ENCODE measurements at places on chromosomes 7 and 10.

GRCh38 chr7:77529279-77529678, 7.8 kb upstream of the PTPN12 start:
- DNase-seq = peak; percentile 23

DNA sequence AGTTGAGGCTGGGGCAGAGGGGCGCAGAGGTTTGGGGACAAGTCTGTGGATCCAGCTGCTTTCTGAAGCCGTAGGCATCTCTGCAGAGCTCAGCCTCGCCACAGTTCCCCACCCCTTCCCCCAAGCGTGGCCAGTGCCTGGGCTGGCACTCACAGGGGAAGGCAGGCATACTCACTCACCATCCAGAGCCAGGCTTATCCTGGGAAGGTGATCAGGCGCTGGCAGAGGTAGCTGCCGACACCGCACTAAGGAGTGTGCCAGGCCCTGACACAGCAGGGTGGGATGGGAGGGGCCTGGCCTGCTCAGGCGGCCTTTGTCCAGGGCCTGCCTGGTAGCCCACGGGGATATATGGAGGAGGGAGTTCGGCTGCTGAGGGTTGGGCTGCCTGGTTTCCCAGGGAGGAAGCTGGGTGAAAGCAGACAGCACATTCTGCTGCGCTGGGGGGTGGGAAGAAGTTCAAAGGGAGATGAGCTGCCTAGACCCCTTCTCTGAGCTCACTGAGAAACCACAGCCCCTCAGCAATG, 15.9 kb downstream of the VSIR start:
- DNase-seq = peak; percentile 67

GRCh38 chr10:112246-112645, 23.0 kb upstream of the ZMYND11 start:
- no peak for DNase-seq

DNA sequence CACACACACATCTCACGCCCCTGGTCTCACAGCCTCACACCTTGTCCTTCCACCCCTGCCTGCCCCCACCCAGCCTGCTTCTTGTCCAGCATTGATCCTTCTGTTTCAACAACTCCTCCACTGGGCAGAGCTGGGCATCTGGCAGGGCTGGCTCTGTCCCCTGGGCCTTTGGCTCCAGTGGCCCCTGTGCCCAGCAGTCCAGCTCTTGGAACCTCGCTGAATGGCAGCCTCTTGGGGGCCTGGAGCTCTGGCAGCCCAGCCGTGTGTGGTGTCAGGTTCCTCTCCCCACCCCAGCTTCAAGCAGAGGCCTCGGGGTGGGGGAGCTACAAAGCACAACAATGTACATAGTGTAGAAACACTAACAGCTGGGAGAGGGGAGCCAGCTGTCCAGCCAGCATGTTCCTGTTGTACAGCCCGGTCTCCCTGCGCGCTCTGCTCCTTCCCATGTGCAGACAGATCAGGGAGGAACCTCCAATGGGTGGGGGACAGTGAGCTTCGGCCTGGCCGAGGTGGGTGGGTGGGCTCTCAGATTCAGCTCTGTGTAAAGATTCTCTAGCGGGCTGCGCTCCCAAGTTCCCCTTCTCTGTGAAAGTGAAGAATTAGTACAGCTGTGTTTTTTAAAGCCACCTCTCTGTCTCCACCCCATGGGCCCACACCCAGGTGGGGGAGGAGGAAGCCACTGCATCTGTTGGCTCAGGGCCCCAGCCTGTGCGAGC, 19.4 kb downstream of the ZMIZ2 start:
- no peak for DNase-seq

GRCh38 chr7:46848944-46849343, 733.0 kb downstream of the TNS3 start:
- DNase-seq = no peak

GRCh38 chr7:46738796-46739195, 817.7 kb upstream of the IGFBP3 start:
- no peak for DNase-seq

DNA sequence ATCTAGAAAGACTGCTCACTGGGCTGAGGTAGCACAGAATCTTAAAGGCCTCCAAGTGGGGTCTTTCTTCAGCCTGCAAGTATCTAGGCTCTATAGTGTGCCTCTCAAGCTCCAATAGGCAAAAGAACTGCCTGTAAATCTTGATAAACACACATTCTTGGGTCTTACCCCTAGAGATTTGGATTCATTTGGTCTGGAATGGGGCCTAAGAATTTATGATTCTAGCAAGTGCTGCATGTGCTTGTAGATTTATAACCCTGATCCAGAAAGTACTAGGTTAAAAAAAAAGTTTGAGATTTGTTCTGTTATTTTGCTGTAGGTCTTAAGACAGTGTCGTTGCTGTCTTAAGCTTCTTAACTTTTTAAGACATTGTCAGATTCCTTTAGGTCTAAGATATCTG, 74.1 kb downstream of the RALA start:
- DNase-seq = no peak

GRCh38 chr10:65531545-65531944, 1394.3 kb upstream of the LRRTM3 start:
- no peak for DNase-seq

GRCh38 chr7:133023370-133024071, 58.4 kb downstream of the CHCHD3 start:
- DNase-seq = no peak

DNA sequence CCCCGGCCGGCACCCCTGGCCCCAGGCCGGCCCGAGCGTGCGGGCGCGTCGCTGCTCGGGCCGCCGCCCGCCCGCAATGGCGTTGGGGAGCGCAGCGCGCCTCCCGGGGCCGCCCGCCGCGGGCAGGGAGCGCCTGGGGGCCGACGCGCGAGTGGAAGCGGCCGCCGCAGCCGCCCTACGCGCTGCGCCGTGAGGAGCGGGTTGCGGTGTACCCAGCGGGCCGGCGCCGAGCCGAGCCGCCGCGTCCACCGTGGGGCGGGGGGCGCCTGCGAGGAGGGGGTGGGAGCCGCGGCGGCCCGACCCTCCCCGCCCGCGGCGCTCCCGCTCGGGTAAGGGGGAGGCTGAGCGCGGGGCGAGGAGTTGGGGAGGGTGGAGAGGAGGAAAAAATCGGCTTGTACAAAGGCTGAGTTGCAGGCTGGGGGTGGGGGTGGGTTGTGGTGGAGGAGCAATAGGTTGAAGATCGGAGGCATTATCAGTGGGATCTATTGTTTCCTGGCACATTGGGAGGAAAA, 473 bp downstream of the PPP1R9A start:
- no peak for DNase-seq

DNA sequence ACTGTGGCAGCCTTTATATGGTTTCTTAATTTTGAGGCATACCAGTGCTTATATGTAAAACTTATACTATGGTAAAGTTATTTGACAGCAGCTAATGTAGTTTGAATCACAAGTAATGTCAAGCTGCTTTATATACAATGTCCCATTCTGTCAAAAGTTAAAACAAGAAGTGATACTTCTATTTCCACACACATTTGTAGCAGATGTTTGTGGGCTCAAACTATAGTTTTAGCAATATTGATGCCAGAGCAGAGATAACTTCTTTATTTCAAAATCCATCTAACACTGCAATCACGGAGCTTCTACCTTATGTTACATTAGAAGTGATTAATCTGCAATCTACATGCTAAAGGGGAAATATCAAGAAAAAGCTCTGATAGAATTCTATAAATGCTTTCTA, 149.6 kb downstream of the ADK start:
- DNase-seq = no peak

- no peak for DNase-seq
Measured at GRCh38 chr7:47284691-47285635, 296.9 kb downstream of the TNS3 start.

- no peak for DNase-seq
Measured at GRCh38 chr10:6418167-6418566, 161.9 kb downstream of the PRKCQ start.

DNA sequence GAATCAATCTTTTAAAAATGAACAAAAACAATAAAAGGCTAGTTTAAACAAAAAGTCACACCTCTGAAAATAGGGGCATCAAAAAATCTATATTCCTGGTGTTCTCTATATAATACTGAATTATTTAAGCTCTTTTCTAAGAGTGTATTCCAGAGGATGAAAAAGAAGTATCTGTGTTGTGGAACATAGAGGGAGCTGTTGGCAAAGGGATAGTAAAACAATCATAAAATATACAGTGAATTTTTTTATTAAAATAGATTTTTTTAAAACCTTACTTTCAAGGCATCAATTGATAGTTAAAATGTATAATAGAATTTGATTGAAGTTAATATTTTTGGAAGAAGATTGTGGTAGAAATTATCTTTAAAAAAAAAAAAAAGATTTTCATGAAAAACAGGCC, 1409.1 kb upstream of the CELF2 start:
- no peak for DNase-seq

DNA sequence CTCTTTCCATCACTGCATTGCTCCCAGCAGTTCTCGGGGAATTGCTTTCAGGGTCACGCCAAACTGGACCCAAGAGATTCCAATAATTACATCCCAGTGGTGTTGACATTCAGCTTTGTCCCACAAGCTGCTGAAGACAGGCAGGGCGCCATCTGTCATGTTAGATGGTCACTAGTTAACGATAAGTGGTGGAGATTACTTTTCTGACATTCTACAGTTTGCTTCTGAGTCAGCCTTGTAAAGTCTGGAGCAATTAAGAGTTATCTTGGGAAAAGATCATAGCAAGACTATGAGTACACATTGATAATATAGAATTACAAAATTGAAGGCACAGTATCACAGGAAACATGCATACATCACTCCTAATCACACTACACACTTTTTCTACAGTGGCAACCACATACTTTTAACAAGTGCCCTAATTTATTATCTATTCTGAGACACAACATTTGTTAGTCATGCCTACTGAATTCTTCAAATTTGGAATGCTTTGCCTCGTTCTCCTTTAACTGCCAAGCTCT, 41.9 kb downstream of the SEMA3C start:
- DNase-seq = no peak

- no peak for DNase-seq
Measured at GRCh38 chr7:91288208-91288824, 24.1 kb downstream of the FZD1 start.

DNA sequence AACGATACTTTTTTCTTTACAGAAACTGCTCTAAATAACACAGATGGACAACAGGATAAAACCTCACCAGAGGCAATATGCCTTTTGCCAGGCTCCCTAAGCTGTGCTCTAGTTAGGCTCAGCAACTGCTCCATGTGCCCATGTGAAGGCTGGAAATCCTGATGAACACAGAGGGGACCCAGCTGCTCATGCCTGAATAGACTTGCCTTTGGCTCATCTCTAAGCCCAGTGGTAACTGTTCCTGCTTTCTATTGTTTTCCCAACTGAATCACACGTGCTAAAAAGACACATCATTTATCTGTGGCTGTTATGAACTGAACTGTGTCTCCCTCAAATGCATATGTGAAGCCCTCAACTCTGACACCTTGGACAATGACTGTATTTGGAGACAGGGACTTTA, 110.4 kb downstream of the RNF216 start:
- DNase-seq = no peak

- DNase-seq = no peak
Measured at GRCh38 chr10:109922358-109922975, 844 bp downstream of the XPNPEP1 start.

DNA sequence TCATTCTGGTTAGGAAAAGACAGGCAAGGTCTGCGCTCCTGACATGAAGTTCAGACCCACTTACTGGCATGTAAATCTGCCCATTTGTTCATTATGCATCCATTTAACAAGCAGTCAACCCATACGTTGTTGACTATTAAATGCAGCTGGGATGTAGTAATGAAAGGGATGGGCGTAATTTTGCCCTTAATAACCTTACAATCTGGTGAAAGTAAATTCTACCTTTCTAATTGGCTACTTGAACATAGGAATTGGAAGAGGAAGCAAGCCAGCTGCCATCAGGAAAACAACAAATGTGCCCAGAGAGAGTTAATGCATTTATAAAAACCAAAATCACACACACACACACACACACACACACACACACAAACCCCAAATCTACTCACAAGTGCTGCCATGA, 170.2 kb upstream of the PITRM1 start:
- DNase-seq = no peak

- no peak for DNase-seq
Measured at GRCh38 chr7:30163231-30163894, 28.6 kb downstream of the MTURN start.

Data from thymus (tissue), 14 donors.